ENCODE measurements at places on chromosomes 2 and 18.

- no peak for DNase-seq
Measured at GRCh38 chr18:50802141-50802540, 17.7 kb downstream of the MRO start.

DNA sequence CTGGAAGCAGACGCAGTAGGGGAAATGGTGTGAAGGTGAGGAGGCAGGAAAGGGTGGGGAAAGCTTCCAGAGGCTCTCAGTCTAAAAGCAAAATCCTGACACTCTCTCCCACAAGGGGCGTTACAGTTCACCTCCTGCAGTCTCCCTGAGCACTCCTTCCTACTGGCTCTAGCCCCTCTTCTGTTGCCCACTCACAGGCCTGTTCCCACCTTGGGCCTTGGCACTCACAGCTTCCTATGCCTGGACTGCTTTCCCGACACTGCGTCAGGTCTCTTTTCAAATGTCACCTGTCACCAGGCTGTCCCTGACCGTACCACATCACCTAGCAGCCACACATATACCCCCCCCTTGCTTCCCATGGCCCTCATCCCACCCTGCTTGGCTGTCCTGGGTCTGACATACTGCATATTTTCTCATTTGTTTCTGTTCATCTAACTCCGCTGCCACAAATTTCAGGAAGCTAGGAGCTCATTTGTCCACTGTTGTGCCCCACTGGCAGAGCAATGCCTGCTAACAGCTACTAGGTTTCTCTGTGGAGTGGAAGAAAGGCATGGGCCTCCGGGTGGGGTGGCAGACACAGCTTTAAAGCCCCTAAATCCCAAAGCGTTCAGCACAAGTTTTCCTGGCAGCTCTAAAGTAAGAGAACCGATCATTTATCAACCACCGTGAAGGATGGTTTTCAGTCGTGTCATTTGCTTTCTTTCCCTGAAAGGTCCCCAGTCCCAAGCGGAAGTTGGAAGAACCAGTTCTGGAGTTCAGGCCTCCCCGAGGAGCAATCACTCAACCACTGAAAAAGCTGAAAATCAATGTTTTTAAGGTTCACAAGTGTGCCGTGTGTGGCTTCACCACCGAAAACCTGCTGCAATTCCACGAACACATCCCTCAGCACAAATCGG, 118.8 kb downstream of the ZNF532 start:
- no peak for DNase-seq

DNA sequence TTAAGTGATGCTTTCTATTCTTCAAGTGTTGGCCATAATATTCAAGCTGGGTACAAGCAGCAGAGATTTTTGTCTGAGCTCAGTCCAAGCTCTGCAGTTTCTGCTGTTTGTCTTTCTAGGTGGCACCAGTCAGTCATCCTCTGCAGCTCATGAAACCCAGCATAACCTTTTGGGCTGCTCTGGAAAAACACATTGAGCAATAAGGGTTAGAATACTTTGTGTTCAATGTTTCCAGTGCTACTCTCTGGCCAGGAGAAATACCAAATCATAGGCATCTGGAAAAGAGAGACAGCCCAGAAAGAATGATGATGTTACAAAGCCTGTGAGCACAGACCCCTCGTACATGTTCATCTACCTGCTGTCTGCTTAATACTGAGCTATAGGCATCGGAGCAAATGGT, 19.5 kb upstream of the WIPF1 start:
- DNase-seq: no peak

DNA sequence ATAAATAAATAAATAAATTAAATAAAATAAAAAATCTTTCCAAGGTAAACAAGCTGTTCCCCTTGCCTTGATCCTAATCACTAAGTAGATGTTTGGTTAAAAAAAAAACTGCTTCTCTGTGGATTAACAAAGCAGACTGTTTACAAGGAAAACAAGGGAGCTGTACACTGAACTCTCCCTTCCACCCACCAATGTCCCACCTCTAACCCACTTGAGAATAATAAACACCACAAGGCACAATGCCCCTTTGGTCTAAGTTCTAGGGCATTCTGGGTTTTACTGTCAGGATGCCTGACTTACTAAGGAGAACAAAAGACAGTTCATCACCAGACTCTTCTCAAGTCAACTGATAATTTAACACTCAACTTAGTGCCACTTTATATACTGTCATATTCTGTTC, 83.5 kb downstream of the NCKAP1 start:
- no peak for DNase-seq

DNA sequence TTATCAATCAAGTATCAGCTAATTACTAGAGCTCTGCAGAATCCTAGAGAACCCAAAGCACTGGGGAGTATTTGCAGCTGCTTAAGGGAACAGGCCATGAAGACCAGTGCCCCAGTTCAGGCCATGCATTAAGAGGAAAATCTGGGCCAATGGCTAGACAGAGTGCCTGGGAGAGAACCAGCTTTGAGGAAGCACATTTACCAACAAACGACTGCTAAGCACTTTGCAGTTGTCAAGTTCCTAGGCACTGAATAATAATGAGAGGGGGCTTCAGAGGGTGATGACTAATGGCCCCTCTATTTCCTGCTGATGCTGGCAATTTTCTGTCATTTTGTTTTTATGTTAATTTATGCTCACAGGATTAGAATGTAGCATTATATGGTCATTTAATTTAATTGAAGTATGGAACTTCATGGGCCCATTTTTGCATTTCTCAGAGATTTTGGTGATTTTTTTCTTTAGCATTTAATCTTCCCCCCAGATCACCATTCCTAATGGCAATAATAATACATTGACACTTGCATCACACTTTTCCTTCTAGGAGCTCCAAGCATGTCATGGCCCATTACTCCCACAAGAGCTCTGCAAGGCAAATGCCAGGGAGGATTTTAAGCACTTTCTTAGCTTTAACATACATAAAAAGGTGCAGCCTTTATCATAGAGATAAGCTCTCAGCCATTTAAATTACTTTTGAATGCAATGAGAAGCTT, 147.7 kb upstream of the SPATS2L start:
- no peak for DNase-seq

- DNase-seq: no peak
Measured at GRCh38 chr2:233470839-233471238, 95.7 kb downstream of the USP40 start.

DNA sequence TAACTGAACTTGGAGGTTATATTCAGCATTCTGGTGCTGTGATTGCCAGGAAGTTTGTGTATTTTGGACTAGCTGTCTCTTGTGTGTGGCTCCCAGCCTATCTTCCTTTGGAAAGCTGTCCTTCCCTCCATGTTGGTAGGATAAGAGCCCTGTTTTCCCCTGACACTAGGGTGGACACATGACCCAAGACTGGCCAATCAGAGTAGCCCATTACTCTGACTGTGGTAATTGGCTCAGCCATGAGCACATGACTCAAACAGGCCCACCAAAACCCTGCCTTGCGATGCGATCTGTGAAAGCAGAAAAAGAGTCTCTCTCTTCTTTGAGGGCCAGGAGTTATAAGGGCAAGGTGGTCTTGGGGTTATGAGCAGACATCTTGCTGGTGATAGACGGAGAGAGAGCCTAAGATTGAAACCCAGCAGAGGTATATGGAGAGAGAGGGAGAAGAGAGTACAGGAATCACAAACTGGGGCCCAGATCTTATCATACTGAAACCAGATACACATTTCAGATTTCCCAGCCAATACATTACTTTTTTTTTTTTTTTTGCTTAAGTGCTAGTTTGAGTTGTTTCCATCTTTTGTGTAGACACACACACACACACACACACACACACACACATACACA, 45.3 kb upstream of the SERPINE2 start:
- DNase-seq: no peak

DNA sequence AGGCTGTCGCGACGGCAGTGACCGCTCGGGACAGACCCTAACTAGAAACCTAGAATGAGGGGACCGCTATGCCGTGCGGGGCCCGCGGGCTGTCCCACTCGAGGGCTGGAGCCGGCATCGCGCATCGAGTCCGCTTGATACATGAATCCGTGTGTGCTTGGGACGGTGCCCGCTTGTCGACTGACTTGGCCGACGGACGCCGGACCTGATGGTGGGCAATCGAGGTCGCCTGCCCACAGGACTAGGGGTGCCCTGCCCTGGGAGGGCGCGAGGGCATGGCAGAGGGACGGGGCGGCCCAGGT, 749 bp upstream of the PTMA start:
- DNase-seq: no peak

- DNase-seq: no peak
Measured at GRCh38 chr2:16513626-16514025, 152.0 kb downstream of the CYRIA start.

GRCh38 chr2:30680121-30680520, 127.1 kb downstream of the CAPN13 start:
- no peak for DNase-seq

GRCh38 chr2:15834381-15835031, 105.8 kb upstream of the MYCN start:
- no peak for DNase-seq

DNA sequence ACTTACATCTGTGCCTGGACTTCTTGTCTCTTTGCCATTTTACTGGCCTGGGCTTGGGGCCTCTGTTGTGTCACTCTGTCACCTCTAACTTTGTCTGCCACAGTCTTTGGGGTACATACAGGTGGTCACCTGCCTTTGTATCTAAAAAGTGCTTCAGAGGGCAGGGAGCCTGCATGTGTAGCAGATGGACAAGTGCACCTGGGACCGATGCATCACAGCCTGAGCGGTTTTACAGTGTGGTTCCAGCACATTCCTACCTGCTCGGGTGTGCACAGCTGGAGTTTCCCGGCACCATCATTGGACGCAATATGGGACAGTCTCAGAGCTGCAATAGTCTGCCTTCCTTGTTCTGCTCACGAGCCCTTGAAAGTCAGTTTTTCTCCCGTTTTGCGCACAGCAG, 249.8 kb upstream of the RAB12 start:
- no peak for DNase-seq

GRCh38 chr2:240640939-240641338, 15.7 kb downstream of the GPR35 start:
- no peak for DNase-seq

DNA sequence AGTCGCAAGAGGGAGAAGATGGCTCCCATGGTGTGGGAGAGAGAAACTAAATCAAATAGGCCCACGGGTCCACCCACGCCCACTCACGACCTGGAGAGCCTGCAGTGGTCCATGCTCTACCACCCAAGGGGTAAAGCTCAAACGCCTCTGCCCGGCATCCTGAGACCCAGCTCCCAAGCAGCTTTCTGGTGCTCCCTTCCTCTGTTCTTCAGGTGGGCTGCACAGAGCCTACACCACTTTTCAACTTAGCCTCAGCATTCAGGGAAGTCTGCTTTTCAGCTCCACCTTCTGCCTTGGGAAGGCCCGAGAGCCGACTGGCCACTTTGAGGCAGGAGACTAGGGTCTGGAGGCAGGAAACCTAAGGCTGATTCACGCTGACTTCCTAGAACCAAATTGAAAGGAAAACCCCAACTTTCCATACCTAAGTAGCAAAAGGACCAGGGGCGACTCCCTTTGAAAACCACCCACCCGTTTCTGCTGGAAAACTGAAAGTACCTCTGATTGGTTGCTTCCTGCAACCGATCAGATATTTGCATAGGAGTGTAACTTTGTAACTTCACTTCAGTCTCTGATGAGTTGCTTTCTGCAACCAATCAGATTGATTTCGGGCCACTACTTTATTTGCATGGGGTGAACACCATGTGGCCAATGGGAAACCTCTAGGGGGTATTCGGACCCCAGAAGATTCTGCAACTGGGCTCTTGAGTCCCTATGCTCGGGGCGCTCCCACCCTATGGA, 26.8 kb upstream of the SPATA3 start:
- DNase-seq: no peak

GRCh38 chr2:31286961-31287550, 53.1 kb downstream of the EHD3 start:
- no peak for DNase-seq

- DNase-seq: no peak
Measured at GRCh38 chr18:398935-399630, 101.4 kb downstream of the COLEC12 start.

DNA sequence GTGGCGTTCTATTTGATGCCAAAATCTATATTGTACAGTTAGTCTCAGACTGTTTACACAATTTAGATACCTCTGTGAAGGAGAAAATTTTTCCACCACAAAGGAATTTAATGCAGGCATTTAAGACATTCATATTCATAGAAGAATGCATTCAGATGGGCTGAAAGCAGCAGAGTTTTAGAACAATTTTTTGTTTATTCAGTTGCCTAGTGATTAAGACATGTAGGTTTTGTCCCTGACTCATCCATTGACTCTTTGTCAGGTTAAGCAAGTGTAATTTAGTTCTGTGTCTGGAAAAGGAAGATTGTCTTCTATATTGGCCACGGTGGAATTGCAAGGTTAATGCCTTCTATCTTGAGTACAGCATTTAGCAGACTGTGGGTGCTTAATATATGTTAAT, 515.0 kb downstream of the PARD3B start:
- DNase-seq: no peak

DNA sequence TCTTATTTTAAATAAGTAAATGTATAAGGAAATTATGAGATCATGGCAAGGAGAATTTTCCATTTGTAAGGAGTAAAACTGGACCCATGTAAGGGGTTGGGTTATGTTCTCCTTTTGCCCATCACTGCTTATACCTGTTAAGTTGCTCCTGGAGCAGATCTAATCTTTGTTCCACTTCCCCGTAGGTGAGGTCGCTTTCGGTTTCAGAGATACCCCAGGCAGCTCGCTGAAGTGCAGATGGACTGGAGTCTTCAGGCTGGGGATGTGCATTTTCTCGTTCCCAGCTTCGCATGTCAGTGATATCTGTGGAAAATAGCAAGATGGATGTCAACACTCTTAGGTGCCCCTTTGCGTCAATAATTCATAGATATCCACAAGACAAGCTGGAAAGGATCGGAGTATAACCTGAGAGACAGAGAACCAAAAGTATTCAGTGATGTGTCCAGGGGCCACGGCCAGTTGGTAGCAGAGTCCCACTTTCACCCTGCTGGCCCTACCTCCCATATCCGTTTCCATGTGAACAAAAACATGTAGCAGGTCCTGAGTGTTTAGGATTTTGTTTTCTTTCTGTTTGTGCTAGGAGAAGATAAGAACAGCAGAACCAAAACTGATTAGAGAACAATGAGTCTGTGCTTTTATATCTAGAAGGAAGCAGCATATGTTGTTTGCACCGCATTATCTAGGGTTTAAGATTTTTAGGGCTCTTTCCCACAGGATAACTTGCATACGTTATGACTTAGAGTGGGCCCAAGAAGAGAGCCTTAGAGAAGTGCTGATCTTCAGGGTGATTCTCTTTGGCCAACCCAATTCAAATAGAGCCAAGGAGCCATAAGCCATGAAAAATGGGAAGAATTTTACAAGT, 36.0 kb downstream of the GCA start:
- DNase-seq: no peak

DNA sequence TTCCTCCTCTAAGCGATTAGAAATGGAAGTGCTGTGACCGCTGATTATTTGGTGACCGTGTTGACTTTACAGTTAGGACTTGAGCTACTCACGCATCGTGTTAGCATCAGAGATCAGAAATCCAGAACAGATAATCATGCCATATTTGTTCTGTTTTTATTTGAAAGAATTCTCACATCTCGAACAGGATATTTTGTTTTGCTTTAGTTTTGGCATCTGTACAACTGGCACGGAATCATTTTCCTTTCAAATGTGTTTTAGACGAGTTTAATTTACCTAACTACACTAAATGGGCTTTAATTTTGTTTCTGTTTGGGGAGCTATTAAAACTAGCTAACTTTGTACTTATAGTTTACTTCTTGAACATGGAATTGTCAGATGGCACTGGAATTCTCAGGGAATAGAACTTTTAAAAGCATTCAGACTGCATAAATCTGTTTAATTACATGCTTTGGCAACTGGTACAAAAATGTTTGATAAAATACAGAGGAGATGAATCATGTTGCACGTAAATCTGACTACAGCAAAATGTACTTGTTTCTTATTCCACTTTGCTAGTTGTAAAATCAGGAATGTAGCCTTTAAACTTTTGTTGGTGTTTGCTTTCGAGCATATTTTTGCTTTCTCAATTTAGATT, 1.4 kb downstream of the ITPRID2 start:
- DNase-seq: no peak
